NK-92 treated with Interleukin-12 subunit alpha and Interleukin-12 subunit beta, amount 100 ng/mL, for 24 hours (cell line): ENCODE measurements at places on chromosomes 16 and 17.

GRCh38 chr16:275786-276232 is at the start of gene RGS11:
Gene RGS11 (minus strand): TSS chr16:275944. CDS start chr16:275911, 33 bp downstream.
- no peak for DNase-seq

- no peak for DNase-seq
Measured at GRCh38 chr16:75024182-75024581, 25.4 kb downstream of the ZNRF1 start.

DNA sequence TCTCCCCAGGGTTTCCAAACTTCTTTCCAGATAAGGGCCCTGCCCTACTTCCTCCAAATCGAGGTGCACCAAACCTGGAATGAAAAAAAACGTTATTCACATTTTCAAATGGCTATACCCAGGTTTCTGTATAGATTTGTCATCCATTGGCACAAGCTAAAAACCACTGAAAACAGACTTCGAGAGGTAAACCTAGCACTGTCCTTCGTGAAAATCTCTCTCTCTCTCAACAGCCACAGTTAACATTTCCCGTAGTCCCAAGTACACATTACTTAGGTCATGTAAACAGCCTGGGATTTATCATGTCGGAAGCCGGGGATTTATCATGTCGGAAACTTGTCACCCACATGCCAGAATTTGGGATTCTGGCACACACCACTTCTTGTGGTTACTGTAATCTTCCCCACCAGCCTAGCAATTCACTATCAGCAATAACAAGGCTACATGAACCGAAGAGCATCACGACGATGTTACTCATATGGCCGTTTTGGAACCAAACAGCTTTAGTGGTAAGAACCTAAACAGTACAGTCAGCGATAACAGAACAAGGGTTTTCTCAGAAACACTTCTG is 1.2 kb downstream of the DDX5 start:
- no peak for DNase-seq

- no peak for DNase-seq
Measured at GRCh38 chr17:27241346-27241946, 52.5 kb upstream of the WSB1 start.

DNA sequence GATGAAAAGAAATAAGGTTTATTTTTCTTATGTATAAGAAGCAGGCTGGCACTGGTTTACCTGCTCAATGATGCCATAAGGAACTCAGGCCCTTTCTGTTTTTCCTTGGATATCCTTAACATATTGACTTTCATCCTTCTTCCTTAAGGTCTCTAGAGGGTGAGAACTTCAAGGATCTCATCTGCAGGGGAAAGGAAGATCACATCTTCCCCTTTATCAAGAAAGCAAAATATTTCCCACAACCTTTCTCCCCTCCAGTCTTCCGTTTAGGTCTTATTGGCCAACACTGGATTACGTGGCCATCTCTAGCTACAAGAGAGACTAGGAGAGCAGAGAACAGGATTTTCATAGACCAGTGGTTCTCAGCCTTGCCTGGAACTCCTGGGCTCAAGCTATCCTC is 4.2 kb upstream of the TBX4 start:
- DNase-seq = no peak

DNA sequence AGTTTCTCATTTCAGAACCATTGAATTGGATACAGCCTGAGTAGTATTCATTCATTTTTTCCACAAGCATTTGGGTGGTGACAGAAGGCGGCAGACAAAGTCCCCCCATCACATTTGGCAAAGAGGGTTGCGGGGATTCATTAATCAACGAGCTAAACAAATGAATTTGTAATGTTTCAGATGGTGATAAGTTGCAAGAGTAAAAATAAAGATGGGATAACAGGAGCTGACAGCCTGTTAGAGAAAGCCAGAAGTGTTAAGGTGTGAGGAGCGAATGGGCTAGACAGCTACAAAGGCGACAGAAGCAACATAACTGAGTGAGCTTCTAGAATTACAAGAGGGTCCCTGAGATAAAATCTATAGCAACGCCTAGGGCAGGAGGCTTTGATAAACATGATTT is 342.8 kb upstream of the HSBP1 start:
- DNase-seq = no peak

DNA sequence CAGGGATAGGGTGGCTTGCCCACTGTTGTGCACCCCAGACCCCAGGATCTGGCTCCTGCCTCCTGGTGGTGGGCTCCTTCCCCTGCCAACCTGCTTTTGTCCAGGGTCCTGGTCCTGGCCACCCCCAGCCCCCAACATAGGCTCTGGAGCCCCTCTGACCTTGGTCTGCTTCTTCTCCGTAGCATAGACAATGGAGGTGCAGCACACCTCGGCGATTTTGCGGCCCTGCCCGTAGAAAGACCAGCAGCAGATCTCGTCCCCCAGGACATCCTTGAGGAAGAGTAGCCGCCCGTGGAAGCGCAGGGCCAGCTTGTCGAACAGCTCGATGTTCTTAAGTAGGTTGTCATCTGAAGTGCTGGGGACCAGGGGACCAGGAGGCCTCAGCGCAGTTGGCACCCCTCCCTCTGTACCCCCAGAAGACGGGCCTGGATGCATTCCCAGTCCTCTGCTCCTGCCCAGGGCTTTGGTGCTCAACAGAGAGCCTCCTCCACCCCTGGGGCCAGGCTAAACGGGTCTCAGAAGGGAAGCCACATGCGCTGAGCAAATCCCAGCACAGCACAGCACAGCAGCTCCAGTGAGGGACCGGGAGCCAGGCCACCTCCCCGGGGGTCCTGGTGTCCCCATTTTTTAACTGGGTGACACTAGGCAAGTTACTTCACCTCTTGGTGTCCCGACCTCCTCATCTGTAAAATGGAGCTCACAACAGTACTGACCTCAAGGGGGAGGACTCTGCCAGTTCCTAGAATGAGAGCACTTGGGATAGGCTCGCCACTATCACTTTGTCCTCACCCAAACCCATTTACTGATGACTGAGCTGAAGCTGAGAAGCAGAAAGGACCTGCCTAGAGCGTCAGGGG is 10.8 kb downstream of the ASPHD1 start:
- no peak for DNase-seq

- DNase-seq = no peak
Measured at GRCh38 chr16:74627506-74628220, 20.7 kb upstream of the GLG1 start.
